Non-pigmented ciliary epithelial cell (primary cell): ENCODE measurements at places on chromosomes 16 and 17.

- no peak for DNase-seq
These were observed 653 bp downstream of the FANCA start for GRCh38 chr16:89815639-89816348.

DNA sequence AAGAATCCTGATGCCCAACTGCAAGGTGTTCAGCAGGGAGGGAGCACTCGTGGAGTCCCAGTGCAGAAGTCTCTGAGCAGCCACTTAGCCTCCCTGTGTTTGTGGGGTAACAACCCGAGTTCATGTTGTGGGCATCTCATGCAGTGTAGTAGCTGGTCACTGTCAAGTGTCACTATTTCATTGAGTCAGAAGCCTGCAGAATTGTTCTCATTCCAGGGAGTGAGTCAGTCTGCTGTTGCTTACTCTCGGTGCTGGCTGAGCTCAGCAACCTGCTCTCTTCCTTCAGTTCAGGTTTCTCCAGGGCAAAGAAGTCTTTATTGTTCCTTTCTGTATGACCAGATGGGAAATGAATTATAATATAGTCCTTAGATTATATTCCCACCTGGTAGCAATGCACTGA, 24.1 kb downstream of the HMOX2 start:
- DNase-seq: peak; percentile 65

GRCh38 chr16:89048090-89048725, 45.4 kb upstream of the ACSF3 start:
- DNase-seq: no peak

DNA sequence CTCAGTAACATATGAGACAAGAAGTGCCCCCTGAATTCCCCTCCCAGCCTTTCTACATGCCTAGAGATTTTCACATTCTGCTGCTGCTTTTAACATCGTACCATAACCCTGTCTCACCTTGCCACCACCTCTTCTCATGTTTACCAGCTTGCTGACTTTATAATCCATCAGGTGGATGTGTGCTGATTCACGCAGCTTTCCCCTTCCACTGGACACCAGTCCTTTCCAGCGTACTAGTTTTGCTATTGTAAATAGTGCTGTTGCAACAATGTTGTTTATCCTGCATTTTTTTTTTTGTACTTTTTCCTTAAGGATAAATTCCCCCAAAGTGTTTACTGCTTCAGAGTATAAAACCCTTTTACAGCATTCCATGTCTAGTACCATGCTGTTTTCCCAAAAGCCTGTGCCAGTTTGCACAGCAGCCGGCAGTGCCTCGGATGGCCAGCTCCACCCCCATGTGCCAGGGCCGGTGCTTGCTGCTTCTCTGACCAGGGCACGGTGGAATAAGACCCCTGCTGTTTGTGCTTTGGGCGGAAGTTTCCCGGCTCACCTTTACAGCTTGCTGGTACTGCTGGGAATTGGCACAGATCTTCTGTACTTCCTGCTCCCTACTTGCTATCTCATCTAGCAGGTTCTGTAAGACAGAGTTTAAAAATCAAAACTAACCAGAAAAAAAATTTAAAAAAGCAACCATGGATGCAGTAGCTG, 41.3 kb downstream of the UBN1 start:
- no peak for DNase-seq

DNA sequence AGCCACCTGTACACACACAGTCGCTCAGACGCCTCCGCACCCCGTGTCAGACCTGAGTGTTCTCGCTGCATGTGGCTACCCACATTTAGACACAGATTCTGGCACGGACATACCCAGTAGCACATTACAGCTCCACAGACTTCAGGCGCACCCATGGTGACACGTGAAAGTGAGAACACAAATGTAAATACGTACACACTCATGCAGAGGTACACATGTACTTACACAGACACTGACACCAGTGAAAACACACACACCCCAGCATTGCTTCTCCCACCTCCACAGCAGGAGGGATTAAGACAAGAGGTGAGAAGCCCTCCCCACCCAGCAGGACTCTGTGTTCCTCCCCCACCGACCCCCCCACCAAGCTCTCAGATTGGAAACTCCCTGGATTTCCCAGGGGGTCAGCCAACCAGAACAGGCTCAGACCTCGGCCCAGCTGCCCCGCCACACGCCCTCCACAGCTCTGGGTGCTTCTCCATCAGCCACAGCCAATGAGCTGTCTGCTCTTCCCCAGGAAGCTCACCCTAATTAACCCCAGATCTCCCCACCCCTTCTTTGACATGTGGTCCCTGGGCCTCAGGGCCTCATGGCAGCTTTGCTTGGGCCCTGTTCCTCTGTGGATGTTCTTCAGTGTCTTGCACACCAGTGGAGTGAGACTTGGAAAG, 5.3 kb upstream of the FOXN1 start:
- DNase-seq: no peak

- DNase-seq: no peak
These were observed 3.2 kb upstream of the ARL6IP1 start for GRCh38 chr16:18804540-18804939.

GRCh38 chr17:21289175-21289901, 4.8 kb downstream of the MAP2K3 start:
- DNase-seq: no peak

DNA sequence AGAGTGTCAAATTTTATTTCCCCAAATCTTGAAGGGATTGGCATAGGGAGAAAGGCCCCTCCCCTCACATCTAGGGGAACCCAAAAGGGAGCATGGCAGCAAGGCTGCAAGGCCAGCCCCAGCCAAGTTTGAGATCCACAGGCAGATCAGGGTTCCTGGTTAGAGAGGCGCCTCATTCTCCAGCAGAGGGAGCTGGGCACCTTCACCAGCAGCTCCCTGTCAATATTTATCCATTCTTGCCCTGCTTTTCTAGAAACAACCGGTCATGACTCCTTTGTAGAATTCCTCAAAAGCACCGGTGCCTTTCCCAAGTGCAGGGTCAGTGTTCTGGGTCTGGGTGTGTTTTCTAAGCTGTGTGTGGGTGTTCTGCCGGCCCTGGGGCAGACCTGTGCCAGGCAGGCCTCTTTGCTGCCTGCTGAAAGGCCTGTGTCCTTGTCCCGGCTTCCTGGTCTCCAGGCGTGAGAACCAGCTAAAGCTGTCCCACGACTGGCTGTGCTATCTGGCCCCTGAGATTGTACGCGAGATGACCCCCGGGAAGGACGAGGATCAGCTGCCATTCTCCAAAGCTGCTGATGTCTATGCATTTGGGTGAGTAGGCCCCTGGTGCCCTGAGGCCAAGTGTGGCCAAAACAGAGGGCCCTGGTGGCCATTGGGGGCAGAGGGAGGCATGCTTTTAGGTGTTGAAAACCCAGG, 21.2 kb upstream of the LGALS9 start:
- peak; percentile 11 for DNase-seq

GRCh38 chr17:21542991-21543390, 149.3 kb upstream of the KCNJ18 start:
- DNase-seq: no peak

GRCh38 chr17:61331886-61332285, 67.8 kb upstream of the TBX2 start:
- no peak for DNase-seq

GRCh38 chr16:12060751-12061150, 84.2 kb downstream of the SNX29 start:
- DNase-seq: no peak

- DNase-seq: peak; percentile 24
These were observed 23.9 kb downstream of the ZNF778 start for GRCh38 chr16:89241187-89242007.

GRCh38 chr17:57703273-57703672, 41.8 kb downstream of the CCDC182 start:
- no peak for DNase-seq

GRCh38 chr16:8818504-8819270, 21.0 kb downstream of the PMM2 start:
- DNase-seq: no peak

DNA sequence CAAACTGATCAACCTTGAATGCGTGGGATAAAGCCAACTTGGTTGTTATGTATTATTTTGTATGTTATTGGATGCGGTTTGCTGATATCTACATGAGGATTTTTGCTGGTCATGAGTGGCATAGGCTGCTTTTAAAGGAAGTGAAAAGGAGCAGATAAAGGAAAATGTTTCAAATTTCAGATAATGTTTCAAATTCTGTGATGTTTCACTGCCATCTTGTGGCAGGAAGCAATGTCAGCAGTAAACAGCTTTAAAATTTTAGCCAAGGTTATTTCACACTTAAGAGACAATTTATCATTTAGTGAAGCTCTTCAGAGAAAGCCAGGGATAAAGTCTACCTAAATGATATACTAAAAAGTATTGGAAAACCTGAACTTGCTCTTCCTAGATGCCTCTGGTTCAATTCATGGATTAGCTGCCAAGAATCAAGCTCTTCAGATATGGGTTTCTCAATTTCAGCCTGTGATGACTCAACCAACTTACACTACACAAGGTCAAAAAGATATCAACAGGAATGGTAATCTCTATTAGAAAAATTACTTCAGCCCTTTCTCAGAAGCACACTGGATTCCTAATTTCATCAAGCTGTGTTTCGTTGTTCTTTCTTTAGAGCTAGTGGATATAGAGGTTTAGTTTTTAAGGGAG, 136.0 kb upstream of the C17orf78 start:
- no peak for DNase-seq
